ENCODE measurements at places on chromosomes 5 and 9.

DNA sequence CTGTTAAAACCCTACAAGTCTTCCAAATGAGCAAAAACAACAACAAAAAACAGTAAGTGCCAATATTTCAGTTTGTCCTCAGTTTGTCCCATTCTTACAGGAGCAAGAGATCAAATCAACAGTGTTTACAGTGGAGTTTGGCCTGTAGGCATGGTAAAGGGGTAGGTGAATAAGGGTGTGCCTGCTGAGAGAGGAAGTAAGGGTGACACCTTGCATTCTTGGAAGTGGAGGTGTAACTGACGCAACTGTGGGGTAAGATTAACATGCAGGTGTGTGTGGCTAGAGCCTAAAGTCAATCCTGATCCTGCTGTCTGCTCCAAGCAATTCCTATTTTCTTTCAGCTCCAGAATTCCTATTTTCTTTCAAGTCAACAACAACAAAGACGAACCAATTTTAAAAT, 43.4 kb downstream of the PFDN1 start:
- DNase-seq: no peak

DNA sequence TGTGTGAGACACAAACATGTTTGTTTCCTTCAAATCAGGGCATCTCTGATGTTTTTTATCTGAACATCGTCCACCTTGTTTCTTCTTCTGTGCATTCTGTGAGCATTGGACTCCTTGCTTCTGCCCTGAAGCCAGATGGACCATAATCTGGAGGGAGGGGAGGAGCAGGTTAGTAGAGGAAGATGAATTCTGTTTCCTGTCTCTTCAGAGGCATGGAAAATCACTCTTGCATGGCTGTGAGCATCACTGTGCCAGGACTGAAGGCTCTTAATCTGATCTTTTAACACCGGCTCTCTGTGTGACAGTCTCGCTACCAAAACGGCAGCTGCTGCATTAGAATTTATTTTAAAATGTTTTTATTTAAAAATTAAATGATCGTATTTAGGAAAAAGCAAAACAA, 43.3 kb downstream of the TLE4 start:
- no peak for DNase-seq

- DNase-seq: no peak
These were observed 1172.5 kb downstream of the CDH12 start for GRCh38 chr5:21680641-21681040.

- no peak for DNase-seq
These were observed 234.2 kb upstream of the ADAMTS16 start for GRCh38 chr5:4905674-4906520.

- DNase-seq: no peak
These were observed 923.8 kb upstream of the CDH9 start for GRCh38 chr5:27962198-27962597.

DNA sequence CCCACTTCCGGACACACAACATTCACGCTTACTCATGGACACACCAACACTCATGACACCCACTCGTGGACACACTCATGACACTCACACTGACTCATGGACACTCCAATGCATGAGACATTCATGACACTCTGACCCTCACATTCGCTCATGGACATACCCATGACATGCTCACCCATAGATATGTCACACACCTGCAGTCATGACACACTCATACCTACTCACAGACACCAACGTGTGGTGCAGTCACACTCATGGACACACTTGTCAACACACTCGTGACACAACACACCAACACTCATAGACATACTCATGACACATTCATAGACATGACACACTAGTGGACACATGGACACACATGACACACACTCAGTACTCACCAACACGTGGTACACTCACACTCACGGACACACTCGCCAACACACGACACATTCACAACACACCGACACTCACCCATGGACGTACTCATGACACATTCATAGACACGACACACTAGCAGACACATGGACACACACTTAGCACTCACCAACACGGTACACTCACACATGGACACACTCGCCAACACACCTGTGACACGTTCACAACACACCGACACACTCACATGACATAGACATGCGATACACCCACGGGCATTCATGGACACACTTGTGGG, 73.4 kb downstream of the PHF2 start:
- no peak for DNase-seq

DNA sequence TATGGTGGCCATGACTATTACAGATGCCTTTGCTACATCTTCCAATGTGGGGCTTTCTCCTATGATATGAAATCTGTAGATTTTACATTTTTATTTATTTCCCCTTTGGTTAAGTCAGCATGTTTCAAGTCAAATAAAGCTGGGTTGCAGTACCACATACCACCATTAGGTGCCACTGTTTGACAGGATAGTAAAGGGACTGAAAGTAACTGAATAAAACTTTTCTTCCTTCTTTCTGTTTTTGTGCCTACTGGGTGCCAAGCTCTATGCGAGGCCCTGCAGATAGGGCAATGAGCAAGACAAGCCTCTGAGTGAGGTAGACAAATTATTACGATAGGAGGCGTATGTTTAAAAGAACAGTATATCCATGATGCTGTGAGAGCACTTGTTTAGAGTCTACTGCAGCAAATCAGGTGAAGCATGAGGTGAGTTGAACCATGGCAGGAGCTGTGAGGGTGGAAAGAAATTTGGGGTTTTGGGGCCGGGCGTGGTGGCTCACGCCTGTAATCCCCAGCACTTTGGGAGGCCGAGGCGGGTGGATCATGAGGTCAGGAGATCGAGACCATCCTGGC, 64.8 kb downstream of the GDNF start:
- DNase-seq: no peak

DNA sequence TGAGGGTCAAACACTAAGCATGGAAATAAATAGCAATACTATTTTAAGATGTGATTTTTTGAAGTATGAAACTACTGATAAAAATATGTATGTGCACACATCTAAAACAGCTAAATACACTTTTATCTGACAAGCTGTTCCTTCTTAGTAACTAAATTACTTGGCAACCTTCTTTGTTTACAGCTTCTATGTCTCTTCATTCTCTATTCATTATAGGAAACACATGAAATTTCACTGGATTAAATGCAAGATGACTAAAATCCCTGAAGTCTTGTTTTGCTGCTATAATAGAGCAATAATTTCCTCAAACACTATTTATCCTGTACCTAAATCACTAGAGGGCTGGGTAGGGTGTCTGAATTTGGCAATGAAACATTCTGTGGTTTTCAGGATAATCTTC, 11.7 kb downstream of the RICTOR start:
- no peak for DNase-seq

GRCh38 chr9:127448112-127448805, 2.9 kb downstream of the RPL12 start:
- no peak for DNase-seq

DNA sequence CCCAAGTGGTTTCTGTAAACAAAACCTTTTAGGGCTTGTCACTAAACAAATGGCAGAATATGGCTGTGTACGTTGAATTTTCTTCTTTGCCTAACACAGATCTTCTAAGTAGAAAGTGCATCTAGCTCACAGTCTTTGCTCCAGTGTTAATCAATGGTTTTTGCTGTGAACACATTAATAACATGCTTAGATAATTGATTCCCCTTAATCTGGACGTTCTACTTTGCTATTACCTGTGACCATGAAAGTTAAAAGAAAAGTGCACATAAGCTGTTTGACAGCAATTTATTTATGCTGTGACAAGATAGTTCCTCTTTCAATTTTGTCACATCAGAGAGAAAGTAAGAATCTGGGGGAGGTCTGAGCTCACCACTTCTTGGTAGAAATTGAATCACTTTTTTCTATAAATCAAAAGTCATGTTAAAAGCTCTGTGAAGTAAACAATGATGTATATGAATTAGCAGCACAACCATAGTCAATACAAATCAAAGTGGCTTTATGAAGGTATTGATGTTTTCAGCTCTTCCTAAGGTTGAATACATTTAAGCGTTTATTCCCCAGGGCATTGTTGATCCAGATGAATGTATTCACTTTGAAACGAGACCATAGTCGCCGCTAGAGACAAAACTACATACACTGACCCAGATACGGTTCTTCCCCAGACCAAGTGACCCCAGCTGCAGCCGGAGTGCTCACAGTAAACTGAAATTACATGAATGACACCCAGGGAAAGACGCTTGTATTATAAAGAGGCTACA, 174.6 kb upstream of the ZNF608 start:
- DNase-seq: no peak

GRCh38 chr9:124795881-124796431, 19.0 kb downstream of the OLFML2A start:
- no peak for DNase-seq

DNA sequence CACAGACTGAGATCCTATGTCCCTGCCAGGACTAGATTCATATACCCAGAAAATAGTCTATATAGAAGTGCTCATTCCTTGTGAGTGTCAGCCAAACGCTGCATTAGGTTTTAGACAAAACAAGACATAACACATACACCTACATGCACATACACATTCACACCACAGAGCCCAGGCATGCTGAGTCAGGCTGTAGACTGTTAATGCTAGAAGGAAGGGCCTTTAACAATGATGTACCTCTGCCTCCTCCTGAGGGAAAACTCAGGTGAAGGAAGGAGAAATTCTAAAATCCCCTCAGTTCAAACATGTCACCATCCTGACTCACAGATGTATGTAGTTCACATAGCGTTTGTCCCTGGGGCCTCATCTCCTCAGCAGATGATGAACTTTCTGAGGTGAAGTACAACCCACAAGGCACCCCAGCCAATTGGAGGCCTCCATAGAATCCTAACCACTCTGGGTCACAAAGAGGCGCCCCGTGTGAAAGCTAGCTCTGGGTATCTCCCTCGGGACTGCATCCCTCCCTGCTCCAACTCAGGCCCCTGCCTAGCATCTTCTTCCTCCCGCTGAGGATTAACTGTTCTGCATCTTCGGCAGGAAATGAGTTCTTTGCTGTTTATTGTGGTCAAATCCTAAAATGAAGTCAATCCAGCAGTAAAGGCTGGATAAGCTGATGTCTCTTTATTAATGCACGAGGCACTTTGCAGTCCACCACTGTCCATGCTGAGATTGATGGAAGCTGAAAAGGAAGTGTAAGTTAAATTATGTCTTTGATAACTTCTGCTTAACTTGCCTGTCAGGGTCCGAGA, 40.8 kb upstream of the FSTL4 start:
- DNase-seq: no peak

- DNase-seq: no peak
These were observed 126.1 kb upstream of the NFIB start for GRCh38 chr9:14440062-14440461.

DNA sequence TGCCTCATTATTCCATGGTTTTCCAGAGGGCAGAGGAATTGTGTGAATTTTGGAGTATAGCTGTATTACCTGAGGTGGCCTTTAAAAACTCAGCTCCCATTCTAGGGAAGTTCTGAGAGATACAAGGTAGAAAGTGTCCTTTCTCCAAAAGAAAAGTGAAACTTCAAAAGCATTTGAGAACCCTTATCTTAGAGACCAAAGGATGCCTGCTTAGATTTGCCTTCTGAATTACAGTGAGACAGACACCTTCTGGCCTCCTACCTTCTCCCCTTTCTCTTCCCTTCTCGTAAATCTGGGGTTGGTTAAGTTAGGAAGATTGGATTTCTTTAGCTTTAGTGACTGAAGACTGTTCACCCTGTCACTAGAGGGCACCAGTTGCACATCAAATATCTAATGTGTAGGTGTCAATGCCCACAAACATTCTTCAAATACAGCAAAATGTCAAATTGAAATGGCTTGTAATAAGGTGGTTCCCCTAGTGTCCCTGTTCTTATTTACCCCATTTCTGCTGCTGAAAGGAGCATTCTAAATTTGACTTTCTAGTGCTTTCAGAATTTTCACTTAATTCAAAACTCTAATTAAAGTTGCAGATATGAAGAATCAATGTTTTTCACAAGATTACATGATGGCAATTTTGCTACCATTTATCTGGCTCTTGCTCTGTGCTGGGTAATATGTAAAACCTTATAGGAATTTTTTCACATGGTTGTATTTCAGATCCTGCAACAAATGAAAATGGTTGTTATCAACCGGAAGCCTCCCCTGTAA, 46.7 kb downstream of the PRRC1 start:
- peak; percentile 5 for DNase-seq

GRCh38 chr9:37776328-37776727, 8.5 kb downstream of the EXOSC3 start:
- DNase-seq: no peak

GRCh38 chr9:2208465-2208864, 193.3 kb downstream of the SMARCA2 start:
- DNase-seq: no peak

- no peak for DNase-seq
These were observed 131.3 kb upstream of the CCDC180 start for GRCh38 chr9:97176206-97176605.

DNA sequence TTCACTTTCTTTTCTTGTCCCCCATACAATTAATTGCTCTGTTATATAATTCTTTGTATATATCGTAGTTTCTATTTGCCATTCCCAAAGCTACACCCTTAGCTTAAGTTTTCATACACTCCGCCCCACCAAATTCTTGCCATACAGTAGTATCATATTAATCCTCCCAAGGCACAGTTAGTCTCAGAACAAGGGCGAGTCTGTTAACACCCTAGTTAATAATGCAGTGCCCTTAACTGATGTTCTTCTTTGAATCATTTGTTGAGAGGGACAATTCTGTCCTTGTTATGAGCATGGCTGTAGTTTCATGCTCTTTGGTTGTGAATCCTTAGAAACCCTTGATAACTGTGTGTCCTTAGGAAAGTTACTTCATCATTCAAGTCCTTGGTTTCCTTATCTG, 206.2 kb downstream of the CFAP90 start:
- DNase-seq: no peak

GRCh38 chr5:117433818-117434217, 859.2 kb upstream of the SEMA6A start:
- no peak for DNase-seq

- DNase-seq: no peak
These were observed 408.8 kb downstream of the ENC1 start for GRCh38 chr5:74231697-74232096.

DNA sequence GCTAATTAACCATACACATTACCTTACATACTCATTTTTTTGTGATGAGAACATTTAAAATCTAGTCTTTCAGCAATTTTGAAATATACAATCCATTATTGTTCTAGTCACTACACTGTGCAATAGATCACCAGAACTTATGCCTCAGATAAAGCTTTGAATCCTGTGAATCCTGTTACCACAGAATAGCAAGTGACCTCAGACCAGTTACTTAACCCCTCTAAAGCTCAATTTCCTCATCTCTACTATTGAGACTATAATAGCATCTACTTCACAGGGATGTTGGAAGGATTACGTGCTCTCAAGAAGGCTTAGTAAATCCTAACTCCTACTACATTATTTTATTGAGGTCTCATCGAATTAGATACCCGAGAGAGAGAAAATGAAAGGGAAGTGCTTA, 60.2 kb upstream of the PIP5K1B start:
- DNase-seq: no peak

GRCh38 chr9:115946530-115946929, 207.1 kb upstream of the PAPPA start:
- no peak for DNase-seq

GRCh38 chr5:128637031-128637430, 99.0 kb upstream of the FBN2 start:
- no peak for DNase-seq

GRCh38 chr5:109786206-109786855, 96.6 kb downstream of the MAN2A1 start:
- no peak for DNase-seq

Data from GF-D8 (cell line).